ENCODE measurements at places on chromosomes 5 and 9.

GRCh38 chr5:95727764-95728191 lies 3.4 kb upstream of the RHOBTB3 start:
- DNase-seq = no peak

DNA sequence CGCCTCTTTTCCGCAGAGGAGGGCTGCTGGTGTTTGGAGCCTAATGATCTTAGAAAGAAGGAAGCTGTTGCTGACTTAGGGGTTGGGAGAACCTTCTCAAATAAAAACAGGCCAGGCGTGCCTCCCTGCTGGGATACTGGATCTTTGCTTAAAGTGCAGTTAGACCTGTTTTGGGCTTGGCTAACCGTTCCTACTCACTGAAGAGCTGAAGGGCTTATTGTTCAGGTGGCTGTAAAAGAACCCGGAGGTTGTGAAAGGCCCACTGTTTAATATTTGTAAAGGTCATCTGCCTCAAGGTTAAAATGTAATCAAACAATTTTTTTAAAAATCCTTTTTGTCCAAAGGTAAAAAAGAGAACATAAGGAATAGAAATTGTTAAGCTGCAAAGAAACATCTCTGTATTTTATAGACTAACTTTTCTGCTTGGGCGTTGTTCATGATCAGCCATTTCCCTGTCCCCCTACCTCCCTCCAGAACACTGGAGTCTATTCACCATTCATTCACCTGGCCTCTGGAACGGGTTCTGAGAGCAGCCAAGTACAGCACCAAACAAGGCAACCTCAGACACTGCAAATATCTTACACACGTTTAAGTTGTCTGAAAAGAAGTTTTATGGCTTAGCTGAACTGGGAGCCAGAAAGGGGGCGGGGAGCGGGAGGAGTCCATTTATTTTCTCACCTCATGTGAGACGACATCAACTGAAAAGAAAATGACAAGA lies 18.6 kb upstream of the MTMR12 start:
- no peak for DNase-seq

DNA sequence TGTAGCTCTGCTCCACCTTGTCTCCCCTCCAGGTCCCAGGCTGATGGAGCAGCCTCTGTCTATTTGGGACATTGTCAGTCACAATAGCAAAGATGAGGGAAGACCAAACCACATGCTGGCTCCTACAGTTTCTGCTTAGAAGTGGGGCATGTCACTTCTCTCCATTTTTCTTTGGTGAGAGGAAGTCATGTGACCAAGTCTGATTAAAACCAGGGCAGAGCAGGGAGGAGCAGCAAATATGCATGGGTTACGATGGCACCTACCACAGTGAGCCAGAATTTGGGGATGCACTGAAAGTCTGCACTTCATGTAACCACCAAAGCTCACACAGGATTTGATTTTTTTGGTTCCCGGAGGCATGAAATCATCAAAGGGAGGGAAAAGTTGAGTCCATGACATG lies 234.6 kb downstream of the CDK5RAP2 start:
- no peak for DNase-seq

DNA sequence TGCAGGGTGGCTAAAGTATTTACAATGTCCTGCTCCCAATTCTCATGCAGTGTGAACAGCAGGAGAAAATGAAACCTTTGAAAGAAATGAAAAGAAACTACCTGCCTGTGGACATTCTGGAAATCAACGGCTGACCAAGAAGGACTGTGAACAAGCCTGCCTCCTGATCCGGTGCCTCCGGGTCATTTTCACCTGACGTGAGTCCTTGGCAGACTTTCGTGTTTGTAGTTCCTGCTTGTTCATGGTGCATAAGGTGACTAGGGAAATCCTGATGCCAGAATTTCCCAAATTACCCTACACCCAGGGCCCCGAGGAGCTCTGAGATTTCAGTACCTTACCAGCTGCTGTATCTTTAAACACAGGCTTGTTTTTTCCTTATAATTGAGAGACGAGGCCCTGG lies 317.5 kb downstream of the TLE1 start:
- DNase-seq = no peak

- DNase-seq = no peak
These were observed 80.7 kb downstream of the DRD1 start for GRCh38 chr5:175363300-175363699.

DNA sequence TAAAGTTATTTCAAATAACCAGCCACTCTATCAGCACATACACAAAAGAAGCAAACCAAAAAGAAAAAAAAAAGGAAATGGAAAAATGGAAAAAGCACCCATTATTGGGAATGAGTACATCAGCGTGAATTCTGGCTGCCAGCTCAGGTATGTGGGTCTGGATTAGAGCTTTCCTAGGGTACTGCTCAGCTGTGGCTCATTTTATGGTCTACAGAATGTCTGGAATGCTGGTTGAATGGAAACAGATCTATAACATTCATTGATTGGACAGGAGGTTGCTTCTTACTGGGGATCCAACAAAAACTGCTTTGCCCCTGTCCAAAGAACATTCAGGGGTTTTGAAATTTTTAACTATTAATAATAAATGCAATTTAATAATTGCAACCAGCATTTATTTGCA lies 3.9 kb upstream of the CAST start:
- no peak for DNase-seq

DNA sequence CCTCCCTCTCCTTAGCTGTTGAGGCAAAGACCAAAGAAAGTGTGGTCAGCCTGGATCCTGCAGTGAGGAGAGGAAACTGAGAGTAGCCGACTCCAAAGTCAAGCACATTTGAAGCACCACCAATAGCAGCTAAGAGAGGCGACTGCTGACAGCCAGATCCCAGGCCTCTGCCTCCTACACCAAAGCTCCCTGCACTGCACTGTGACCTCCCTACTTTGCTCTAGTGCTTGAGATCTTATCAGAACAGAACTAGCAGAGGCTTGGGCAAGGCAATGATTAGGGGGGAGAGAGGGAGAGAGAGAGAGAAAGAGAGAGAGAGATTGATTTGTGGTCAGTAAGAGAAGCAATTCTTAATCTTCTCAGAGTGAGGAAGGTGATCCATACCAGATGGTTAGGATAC lies 216.3 kb downstream of the CDK5RAP2 start:
- no peak for DNase-seq

Data from SHP77 (cell line).